ENCODE measurements at places on chromosomes 7 and 10.

GRCh38 chr7:102890292-102890970 lies 22.4 kb upstream of the LRRC17 start:
- peak; percentile 79 for DNase-seq

DNA sequence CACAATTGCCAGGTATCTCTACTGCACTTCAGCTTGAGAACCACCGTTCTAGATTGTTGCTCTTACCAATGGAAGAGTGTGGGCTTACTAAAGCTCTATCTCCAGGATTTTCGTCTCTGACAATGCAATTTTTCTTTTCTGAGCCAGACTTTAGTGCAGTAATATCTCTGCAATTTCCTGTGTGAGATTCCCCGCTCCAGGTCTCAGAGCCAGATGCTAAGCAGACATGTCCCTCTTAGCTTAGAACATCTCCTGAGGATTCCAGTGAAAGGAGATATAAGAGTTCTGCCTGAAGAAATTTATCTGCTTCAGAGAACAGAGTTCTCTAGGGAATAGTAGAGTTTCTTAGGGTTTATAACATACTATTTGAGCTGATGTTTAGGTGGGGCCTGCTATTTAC lies 82.0 kb downstream of the SND1 start:
- DNase-seq: peak; percentile 55

DNA sequence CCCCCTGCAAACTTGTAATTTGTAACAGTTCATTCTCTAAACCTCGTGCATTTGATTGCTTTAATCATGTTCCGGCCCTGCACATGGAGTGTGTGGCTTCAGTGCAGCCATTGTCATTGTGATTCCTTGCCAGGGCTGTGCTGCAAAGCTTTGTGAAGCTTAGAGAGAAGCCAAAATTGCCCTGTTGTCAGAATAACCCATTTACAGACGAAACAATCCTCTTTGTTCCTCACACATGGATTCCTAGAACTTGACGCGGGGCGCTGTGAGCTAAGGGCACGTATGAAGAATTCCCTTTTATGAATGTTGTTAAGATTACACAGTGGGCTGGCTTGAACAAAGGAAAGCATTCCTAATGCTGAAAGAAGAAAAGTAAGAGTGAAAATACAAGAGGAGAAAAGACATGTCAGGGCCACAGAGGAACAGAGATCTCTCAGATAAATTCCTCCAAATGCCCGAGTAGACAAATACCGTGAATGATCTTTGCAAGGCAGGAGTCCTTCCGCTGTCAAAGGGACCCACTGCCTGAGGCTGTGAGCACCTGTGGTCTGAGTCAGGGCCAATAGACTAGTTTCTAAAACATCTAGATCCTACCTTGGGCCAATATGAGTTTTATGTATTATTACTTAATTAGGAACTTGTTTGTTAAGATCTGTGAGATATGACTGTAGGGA lies 205.4 kb upstream of the C7orf33 start:
- DNase-seq: no peak

GRCh38 chr7:16359216-16359615 lies 62.1 kb downstream of the CRPPA start:
- DNase-seq: peak; percentile 40

- DNase-seq: peak; percentile 98
Observed at GRCh38 chr10:101817337-101818118, 716 bp downstream of the OGA start.

DNA sequence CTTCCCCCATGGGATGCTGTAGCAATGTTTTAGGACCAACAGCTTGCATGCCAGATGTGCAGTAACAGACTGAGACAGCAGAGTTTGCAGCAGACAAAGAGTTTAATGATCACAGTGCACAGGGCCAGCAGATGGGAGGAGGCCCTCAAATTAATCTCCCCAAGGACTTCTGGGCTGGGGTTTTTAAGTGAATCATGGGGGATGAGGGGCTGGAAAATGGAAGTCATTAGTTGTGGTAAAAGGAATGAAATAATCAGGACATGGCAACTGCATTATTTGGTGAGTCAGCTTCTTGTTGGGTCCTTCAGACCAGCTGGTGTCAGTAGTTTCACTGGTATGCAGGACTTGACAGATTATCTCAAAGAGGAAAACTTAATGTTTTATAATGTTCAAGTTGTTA lies 12.6 kb upstream of the NRBF2 start:
- DNase-seq: peak; percentile 84

DNA sequence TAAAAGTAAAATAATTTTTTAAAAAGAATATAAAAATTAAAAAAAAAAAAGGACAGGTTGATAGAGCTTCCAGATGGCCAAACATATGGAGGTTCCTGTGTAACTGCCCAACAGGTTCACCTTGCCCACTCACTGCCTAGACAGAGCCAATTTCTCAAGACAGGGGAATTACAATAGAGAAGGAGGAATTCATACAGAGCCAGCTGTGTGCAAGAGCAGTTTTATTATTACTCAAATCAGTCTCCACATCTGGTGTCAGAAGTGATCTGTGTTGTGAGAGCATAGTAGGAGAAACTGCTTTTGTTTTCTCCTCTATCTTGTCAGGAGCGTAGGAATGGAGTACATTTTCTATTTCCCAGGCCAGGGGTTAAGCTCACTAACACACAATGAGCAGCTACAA lies 31.0 kb downstream of the C7orf33 start:
- no peak for DNase-seq

GRCh38 chr7:131522325-131522930 lies 34.0 kb downstream of the PODXL start:
- no peak for DNase-seq

DNA sequence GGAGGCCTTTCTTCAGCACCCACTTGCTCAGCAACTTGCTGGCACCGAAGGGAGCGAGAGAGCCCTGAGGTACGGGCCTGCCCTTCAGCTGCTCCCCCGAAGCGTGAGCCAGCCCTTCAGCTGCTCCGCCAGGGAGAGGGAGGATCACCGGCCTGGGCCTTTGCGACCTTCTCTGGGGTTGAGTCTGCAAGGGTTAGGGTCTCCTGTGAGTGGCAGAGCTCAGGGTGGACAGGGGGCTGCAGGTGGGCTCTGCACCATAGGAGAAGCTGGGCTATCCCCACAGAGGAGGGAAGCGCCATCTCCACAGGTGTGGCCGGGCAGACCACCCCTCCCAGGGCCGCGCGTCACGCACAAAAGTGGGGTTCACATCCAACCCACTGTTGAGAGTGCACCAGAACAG lies 490.6 kb upstream of the FOXK1 start:
- DNase-seq: no peak

DNA sequence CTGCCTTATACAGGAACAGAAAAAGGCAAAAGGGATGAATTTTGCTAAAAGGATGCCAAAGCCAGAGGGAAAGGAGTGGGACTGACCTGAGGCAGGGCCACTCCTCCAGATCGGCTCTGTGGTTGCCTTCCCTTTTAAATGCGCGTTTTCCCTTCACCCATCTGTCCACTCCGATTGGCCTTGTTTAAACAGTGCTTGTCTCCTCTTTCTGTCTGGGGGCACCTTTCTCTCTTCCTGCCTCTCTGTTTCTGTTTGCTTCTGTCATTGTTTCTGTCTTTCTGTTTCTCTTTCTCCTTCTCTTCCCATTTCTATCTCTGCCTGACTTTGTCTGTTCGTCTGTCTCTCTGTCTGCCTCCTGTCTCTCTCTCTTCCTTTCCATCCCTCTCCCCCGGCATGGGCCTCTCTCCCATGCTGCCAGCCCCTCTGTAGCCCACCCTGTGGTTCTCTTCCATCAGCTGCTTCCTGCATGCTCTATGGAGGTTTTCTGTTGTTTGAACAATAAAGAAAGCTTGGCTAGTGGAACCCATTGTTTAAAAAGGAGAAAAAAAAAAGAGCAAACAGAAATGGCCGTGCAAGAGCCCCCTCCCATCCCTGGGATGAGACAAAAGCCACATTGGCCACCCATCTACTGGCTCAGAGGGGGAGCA lies 29.5 kb upstream of the HSPB1 start:
- DNase-seq: no peak

DNA sequence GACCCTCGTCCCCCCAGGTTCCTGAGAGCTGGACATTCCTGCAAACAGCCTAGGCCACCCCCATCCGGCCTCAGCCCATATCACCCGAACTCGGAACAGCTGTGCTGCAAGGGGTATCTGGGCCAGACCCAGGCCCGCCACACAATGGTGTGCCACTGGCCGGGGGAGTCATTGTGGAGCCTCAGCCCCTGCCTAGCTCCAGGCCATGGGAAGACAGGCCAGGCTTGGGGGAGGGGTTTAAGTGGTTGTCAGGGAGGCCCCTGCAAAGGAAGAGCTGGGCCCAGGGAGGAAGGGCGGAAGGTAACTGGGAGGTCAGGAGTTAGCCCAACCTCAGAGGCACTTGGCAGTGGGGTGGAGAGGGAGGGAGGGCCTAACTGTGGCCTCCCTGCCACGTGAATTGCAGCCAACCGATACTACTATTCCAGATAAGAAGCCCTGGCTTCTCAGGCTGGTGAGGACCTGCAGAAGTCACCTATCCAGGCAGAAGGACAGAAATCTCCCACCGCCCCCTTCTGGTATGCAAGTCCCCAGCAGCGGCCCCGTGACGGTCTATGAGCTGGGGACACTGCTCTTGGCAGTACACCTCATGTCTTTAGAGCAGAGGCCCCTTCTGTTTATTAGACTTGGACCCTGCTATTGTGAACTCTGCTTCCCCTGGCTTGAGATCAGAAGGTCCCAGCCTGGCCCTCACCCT lies 26.8 kb downstream of the VSIR start:
- peak; percentile 42 for DNase-seq

GRCh38 chr10:90321132-90321816 lies 536.6 kb downstream of the HTR7 start:
- peak; percentile 81 for DNase-seq

- DNase-seq: no peak
Observed at GRCh38 chr10:130542761-130543160, 406.6 kb downstream of the GLRX3 start.

DNA sequence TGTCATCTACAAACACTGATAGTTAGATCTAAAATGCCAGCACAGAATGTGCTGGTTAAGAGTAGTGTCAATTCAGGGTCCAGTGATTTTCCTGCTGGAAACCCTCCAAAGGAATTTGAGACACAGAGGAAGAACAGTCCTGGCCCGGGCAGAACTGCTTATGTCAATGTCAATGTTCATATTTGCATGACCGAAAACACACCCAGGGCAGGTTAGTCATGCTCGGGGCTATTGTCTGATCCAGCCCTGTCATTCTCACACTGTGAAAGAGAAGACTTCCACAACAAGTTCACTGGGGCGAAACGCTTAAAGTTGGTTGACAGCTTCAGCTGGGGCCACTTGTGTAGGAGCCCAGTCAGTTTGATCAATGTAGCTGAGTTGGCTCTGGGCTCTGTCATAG lies 139.3 kb downstream of the C1GALT1 start:
- DNase-seq: peak; percentile 15

GRCh38 chr10:47116445-47116844 lies 183.6 kb upstream of the GDF10 start:
- DNase-seq: no peak

DNA sequence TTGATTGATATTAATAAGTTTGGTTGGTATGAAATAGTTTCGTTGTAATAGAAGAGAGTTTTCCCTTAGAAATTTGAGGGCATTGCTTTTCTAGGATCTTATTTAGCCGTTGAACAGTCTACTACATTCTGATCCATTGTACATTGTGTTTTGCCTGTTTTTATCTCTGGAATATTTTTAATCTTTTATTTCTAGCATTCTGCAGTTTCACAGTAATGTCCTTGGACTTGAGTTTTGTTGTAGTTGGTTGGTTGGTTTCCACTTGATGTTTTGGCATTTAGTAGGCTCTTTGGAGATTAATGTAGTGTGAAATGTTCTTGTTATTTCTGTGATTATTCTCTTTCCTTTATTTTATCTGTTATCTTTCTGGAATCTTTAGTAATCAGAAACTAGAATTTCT lies 112.4 kb downstream of the CCSER2 start:
- no peak for DNase-seq

DNA sequence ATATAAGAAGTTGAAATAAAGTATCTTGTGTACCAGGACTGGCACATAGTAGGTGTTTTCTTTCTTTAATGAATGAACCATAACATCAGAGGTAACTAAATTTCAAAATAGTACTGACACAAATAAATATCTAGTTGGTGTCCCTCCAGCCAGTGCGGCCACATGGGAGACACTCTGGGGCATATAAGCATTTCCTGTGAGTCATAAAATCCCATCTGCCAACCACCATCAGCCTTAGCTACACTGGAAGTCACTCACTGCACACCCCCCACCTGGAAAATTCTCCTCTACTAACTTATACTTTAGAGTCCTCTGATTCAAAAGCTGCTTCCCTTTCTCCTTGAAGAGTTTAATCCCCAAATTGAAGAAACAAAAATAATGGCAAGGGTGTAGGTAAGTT lies 32.5 kb downstream of the DYDC1 start:
- peak; percentile 16 for DNase-seq

DNA sequence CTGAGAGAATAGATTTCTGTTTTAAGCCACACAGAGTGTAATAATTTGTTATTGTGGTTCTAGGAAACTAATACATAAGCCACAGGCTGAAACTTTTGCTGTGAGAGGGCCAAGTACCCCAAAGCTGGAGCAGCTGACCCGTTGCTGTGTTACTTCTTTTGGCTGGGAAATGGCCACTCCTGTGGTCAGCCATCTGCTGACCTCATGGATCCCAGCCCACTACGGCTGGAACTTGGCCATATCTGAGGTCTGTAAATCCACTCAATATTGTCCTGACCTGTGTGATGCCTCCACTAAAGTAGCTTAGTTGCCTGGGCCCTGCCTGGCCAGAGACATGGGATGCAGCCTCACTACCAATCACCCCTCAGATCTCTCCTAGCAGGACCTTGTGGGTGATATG lies 17.4 kb upstream of the LOXL4 start:
- no peak for DNase-seq

- DNase-seq: no peak
Observed at GRCh38 chr10:133161486-133162109, 1.6 kb downstream of the KNDC1 start.

DNA sequence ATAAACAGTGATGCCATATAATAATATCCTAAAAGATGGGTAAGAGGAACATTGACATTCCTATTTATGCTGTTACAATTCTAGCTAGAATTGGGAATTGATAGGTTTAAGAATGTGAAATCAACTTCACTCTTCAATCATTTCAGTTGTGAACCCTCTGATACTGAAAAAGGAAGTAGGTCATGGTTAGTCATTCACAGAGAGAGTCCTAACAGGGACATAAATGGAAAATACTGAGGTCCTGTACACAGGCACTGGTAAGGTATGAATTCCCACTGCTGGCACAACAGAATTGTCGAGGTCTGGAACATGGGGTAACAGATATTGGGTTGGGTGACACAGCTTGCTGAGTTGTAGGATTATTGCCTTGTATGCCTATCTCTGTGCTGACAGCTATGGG lies 289.4 kb upstream of the LRRN3 start:
- DNase-seq: no peak

DNA sequence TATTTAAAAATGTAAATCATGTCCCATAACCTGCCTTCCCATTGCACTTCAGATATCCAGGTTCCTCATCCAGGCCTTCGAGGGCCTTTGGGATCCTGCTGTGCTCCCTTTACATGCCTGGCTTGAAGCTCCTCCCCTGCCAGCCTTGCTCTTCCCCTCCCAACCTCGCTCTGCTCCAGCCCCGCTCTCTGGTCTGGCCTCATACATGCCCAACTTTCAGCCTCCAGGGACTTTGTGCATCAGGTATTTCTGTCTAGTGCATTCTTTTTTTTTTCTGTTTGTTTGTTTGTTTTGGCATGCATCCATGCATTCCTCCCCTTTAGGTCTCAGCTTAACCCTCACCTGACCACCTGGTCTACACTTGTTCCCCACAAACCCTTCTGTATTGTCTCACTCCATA lies 160.3 kb downstream of the SNX10 start:
- no peak for DNase-seq

GRCh38 chr10:90816466-90816865 lies 41.4 kb downstream of the HTR7 start:
- no peak for DNase-seq
